RCC 7860 (cell line): ENCODE measurements at places on chromosomes 5 and 9.
A peak's percentile ranks its signal among the peaks of the same experiment; 100 is the strongest.

- DNase-seq: peak; percentile 46
Observed at GRCh38 chr5:32589942-32590869, 4.8 kb downstream of the SUB1 start.

- DNase-seq: peak; percentile 16
Observed at GRCh38 chr5:1227667-1228066, 2.5 kb downstream of the SLC6A18 start.

GRCh38 chr5:100516285-100516684 lies 18.9 kb upstream of the FAM174A start:
- DNase-seq: no peak

GRCh38 chr5:72649449-72649848 lies 142.2 kb upstream of the ZNF366 start:
- peak; percentile 13 for DNase-seq

GRCh38 chr9:69121155-69122081 lies 52.7 kb upstream of the TJP2 start:
- no peak for DNase-seq

DNA sequence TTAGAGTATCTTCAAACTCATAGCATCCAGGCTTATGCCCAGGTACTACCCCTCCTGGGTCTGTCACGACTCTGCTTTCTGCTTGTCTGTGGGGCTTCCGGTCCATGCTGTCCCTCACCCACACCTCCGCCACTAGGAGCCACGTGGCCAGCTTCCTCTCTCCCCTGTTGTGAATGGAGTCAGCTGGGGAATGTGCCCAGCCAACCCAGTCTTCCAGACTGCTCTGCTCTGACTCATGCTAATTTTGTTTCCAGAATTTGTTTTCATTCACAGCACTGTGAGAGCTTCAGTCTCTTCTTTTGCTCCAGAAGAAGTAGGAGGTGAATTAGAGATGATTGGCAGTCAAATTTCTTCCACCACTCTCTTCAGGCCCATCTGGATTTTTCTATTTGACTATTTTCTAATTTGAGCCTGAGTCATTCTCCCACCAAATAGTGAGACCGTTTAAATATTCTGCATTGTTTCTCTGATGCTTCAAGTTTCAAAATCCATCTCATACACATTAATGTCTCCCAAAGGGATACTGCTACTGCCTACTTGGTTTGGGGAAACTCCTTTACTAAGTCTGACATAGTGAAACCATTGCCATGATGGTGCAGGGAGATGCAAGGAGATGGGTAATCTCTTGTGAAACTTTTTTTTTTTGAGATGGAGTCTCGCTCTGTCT lies 424.1 kb upstream of the KIF2A start:
- peak; percentile 49 for DNase-seq

- DNase-seq: no peak
Observed at GRCh38 chr5:170585273-170585948, 81.6 kb downstream of the KCNIP1 start.
